Pancreas (tissue), 10 donors: ENCODE measurements at places on chromosomes 11 and 22. TPM values are rescaled to one million over a fixed set of nuclear protein-coding genes. Genes with fewer than 3 reads are reported as not detected.

DNA sequence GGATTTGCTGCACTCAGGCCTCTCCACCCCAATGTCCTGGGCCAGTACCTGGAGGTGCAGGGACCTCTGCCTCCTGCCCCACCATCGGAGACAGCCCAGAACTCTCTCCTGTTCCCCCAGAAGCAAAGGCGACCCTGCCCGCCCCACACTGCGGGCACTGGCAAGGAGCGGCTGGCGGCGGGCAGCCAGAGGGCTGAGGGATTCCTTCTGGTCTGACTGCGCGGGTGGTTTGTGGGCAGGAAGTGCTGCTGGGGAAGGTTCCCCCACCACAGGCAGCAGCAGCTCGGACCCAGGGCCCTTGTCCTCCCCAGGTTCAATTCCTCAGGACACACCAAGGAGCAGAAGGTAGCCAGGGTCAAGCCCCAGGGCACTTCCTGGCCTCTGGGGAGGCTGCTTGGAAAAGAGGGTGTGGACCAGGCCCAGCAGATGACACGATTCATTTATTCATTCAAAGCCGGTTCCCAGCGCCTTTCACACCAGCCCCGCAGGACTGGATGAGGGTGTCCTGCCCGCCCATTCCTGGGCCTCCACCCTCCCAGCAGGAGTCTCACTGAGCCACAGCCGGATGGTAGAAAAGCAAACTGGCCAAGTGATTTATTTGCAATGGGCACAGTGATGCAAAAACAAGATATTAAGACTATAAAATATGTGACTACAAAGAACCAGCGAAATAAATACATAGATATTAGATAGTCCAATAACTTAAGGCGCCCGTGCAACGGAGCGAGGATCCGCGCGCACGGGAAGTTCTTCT, 1.2 kb downstream of the PHLDA2 start:
- no peak overlapping the region for H3K27ac ChIP-seq
- H3K27me3 ChIP-seq: no peaks in the 10 kb centered on the region
- no peak for DNase-seq
- peaks cover 6% of the 10 kb centered on the region for H3K4me1 ChIP-seq
- H3K36me3 ChIP-seq: no peaks in the 10 kb centered on the region
- peak overlapping the region; percentile 51 for H3K4me3 ChIP-seq

SMC1B gene
- polyA plus RNA-seq: not detected

DNA sequence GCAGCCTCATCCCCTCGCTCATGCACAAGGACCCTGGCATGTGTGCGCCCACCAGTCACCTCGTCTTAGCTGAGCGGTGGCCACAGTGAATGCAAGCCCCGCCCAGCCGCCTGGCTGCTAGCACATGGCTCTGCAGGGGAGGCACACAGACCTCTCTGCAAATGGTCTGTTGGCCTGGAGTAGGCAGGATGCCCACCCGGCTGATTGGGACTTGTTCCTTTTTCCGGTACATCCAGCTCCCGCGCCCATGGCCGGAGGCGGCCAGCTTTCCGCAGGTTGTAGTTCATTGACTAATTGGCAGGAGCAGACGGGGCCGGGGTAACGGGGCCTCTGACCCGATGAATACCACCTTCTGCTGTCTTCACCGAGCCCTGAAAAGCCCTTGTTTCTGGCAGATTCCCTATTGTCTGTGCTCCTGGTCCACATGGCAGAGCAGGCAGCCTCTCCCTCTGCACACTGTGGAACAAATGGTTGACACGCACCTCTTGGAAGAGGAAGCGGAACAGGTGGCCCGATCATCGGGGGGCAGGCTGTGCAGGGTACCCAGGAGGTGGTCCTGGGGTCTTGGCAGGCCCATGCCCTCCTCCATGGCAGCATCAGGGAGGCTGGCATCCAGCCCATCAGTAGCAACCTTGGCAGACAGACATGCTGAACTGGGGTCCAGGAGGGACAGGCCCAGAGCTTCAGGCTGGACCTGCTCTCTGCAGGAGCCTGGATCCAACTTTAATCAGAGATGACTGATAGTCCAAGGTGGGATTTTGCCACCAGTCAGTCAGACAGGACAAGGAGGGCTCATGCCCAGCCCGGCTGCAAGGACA, 1512.0 kb downstream of the BRD1 start:
- H3K4me3 ChIP-seq: no peak overlapping the region
- H3K27ac ChIP-seq: no peak overlapping the region
- H3K27me3 ChIP-seq: no peaks in the 10 kb centered on the region
- H3K36me3 ChIP-seq: no peaks in the 10 kb centered on the region
- no peaks in the 10 kb centered on the region for H3K4me1 ChIP-seq

OR52N4 gene
- 0.07 TPM for polyA plus RNA-seq

DNA sequence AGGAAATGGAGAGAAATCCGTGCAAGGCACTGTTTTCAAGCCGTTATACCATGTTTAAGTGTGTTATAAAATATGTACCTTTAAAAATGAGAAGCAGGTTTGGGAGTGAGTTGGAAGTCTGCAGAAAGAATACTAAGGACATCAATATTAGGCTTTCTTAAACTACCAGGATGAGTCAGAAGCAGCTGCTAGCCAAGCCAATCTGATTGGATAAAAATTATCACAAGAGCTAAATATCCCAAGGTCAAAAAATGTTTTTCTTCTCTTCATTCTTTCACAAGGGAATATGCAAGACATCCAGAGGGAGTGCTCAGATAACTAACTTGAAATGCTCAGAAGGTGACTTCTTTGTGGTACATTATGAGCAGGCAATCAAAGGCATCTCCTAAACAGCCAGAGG, 19.3 kb upstream of the CKAP5 start:
- H3K4me1 ChIP-seq: no peaks in the 10 kb centered on the region
- H3K27me3 ChIP-seq: no peaks in the 10 kb centered on the region
- no peak for DNase-seq

GRCh38 chr11:32034680-32035079, 56.2 kb upstream of the RCN1 start:
- no peak for DNase-seq
- no peak overlapping the region for H3K27ac ChIP-seq
- no peaks in the 10 kb centered on the region for H3K4me1 ChIP-seq
- H3K36me3 ChIP-seq: no peaks in the 10 kb centered on the region
- H3K4me3 ChIP-seq: no peak overlapping the region

DNA sequence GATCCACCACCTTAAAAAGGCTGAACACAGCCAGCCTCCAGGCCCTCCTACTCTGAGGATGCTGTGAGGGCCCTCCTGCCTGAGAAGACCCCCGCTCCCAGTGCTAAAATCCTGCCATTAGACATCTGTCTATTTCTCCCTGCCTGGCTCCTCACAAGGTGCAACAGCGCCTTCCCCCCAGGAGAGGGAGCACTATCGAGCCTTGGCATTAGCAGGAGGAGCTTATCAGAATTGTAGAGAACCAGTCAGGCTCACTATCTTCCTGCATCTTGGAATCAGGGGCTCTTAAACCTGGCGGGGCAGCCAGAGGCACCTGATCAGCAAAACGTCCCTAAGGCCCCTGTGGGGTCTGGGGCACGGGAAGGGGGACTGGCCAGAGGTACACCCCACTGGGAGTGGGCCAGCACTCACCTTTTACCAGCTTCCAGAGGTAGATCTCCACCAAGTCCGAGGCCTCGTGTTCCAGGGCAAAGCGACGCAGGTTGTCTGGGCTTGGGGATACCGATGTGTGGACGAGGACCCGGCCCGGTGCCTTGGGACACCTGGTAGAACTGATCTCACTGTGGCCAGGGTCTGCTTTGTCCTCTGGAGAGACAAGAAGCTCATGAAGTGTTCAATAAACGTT, 28.7 kb downstream of the CHRDL2 start:
- no peaks in the 10 kb centered on the region for H3K36me3 ChIP-seq
- H3K27me3 ChIP-seq: no peaks in the 10 kb centered on the region
- peaks cover 5% of the 10 kb centered on the region for H3K4me1 ChIP-seq
- no peak overlapping the region for H3K4me3 ChIP-seq
- DNase-seq: peak; percentile 42

DNA sequence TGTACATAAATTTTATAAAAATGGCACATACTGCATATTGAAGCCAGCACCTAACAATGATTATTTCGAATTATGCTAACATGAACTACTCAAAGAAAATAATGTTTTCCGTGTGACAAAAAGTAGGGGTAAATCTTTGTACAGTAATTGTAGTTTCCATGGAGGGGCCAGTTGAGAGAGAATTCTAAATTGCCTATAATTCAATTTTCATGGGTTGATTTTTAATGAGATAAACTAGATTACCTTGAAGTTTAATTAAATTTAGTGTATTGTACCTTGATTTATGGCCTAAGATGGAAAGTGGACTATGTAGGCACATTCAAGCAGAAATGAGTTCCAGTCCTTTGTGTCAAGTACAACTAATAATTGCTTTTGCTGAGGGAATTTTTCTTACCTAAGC, 5.0 kb downstream of the APLP2 start:
- no peak overlapping the region for H3K27ac ChIP-seq
- H3K4me1 ChIP-seq: no peaks in the 10 kb centered on the region
- no peaks in the 10 kb centered on the region for H3K27me3 ChIP-seq
- H3K36me3 ChIP-seq: no peaks in the 10 kb centered on the region

PTPRCAP gene
- polyA plus RNA-seq: 10.9 TPM

BATF2 gene
- polyA plus RNA-seq: 4.0 TPM

DNA sequence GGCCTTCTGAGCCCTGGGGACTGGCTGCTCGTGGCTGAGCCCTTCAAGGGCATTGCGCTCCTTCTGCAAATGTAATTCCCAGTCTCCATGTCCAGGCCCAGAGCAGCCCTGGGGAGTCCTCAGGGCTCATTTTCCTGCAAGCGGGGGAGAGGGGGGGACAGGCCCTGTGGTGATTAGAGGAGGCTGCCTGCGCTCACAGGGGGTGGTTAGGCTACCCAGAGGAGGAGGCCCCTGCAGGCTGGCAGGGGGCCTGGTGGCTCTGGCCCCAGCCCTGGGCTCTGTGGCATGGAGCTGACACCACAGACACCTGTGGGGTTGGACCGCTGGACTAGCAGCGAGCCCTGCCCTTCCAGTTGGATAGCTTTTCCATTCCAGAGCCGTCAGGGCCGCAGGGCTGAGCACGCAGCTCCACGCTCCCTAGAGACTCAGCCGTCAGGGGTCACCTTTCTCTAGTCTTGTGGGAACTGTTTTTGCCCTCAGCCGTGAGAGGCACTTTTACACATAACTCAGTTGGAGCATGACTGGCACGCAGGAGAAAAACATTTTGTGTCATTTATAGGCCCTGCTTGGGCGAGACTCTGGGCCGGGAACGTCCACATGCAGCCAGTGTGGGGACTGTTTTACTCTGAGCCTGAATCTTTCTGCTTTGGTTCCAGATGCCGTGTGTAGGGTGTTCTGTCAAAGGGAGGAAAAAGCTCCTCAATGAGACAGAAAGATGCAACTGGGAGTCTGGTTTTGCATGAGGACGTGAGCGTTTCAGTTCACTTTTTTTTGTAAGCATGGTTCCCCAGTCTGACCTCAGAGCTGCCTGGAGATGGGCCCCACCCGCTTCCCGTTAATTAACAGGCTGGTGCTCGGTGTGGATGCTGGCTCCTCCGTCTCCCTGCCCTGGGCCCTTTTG, 58.1 kb downstream of the LRP5 start:
- DNase-seq: no peak
- no peaks in the 10 kb centered on the region for H3K36me3 ChIP-seq
- no peak overlapping the region for H3K27ac ChIP-seq
- H3K4me1 ChIP-seq: peaks cover 17% of the 10 kb centered on the region

DNA sequence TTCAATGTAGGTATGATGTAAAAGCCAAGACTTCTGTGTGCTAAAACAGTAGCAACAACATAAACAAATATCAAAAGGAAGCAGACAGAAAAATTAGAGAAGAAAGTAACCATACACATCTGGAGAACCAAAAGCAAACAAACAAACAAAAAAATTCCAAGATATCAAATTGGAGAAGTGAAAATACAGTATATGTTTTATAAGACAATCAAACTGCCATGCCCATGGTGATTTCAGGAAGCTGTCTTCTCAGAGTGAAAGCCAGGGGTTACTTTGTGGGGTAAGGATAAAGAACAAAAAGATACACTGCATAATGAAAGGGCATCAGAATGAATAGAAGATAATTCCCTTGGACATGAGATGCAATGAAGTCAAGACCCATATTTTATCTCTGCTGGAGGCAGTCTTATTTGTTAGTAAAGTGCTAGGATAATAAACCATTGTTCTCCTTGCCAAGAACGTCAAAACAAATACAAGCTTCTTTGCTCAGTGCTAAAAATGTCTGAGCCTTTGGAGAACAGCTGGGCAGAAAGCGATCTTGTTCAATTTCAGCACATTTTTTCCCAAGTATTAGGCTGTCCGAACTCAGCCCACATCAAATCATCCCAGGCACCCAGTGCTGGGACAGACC, 38.1 kb upstream of the LDLRAD3 start:
- H3K36me3 ChIP-seq: no peaks in the 10 kb centered on the region
- H3K27ac ChIP-seq: no peak overlapping the region
- no peaks in the 10 kb centered on the region for H3K27me3 ChIP-seq
- peaks cover 8% of the 10 kb centered on the region for H3K4me1 ChIP-seq
- H3K4me3 ChIP-seq: no peak overlapping the region

KCNK4 gene
- polyA plus RNA-seq: not detected

DNA sequence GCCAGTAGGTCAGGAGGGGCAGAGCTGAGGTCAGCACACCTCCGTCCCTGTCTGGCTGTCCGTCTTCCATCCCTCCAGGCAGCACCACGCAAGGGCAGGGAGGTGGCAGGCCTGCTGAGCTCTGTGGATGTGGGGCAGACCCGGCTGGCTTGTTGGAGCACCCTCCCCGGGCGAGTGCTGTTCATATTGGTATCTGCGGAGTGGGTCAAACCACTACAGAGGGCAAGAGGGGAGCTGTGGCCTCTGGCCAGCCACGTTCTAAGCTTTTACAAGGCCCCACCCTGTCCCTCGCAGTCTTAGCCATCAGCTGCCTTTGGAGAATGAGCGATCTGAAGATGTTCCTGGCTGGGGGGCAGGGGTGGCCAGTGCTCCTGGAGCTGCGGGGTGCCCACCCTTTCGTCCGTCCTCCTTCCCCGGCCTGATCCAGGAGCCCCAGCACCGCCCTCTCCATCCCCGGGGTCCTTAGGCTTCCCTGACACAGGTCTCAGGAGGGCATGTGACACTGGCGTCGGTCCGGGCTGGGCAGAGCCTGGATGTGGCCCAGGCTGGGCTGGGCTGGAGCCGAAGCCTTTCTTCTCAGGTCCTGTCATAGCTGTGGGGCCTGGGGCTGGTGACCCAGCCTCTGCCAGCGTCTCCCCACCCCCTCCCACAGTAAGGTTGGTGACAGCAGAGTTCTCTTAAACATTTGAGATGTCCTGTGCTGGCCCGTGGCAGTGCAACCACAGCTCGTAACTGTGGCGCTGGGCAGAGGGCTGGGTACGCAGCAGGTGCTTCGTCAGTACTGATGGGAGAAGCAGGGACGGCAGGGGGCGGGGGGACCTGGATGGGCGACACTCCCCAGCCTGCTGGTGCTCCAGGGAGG, 31.7 kb upstream of the GRAMD4 start:
- no peaks in the 10 kb centered on the region for H3K4me1 ChIP-seq
- H3K27ac ChIP-seq: no peak overlapping the region
- H3K36me3 ChIP-seq: no peaks in the 10 kb centered on the region

SIAE gene
- polyA plus RNA-seq: 12.1 TPM

- no peaks in the 10 kb centered on the region for H3K27me3 ChIP-seq
- H3K27ac ChIP-seq: no peak overlapping the region
- H3K4me3 ChIP-seq: no peak overlapping the region
- DNase-seq: peak; percentile 25
These were observed 458.3 kb downstream of the METTL15 start for GRCh38 chr11:28566339-28567089.

DNA sequence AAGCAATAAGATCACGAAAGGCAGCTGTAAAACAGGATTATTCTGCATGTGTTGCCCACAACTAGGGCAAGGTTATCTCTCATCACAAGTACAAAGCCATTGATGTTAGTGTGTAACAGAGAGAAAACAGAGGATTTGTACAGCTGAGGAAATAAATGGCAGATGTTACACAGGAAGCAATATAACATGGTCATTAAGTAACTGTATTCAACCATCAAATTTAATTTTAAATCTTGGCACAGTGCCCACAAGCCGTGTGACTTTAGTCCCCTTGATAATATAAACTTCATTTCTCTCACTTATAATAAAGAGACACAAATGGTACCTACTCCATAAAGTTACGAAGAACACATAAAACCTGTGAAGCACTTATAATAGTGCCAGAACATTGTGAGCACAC, 17.3 kb downstream of the OR51E2 start:
- H3K4me1 ChIP-seq: no peaks in the 10 kb centered on the region
- no peak for DNase-seq
- H3K36me3 ChIP-seq: no peaks in the 10 kb centered on the region
- no peak overlapping the region for H3K4me3 ChIP-seq
